Vagina (tissue), 2 donors: ENCODE measurements at places on chromosomes 12 and 14.

DNA sequence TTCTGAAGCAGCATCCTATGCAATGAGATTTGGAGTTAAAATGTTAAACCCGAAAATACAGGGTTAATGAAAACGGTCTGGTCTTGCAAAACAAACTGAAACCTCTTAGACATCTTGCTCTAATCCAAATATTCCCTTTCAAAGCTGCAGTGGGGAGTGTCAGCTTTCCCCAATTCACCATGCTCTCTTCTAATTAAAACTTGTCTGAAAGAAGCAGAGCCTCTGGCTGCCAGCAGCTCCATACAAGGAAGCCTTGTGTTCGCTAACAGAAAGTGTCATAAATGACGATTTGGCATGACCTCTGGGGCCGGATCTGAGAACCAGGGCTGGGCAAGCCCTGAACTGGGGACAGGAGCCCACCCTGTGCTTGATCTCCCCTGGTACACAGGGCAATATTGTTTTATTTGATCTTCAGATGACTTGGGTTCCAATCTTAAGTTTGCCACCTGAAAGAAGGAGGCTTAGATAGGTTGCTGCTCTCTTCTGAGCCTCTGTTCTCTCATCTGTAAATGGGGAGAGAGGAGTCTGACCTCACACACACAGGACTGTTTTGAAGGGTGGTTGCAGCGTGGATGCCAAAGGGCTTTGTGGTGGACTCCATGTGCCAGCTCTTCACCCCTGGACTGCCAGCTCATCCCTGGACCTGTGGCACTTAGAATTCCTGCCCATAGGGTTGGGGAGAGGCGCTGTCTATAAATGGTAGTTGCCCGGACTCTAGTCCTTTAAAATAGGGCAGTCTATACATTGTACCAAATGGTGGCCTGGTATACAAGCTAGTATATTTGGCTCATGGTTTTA, 7.8 kb downstream of the KMT5A start:
- DNase-seq: no peak
- no peaks in the 10 kb centered on the region for H3K27me3 ChIP-seq
- no peak overlapping the region for H3K4me3 ChIP-seq
- H3K4me1 ChIP-seq: peaks cover 79% of the 10 kb centered on the region
- peaks cover 36% of the 10 kb centered on the region for H3K36me3 ChIP-seq

DNA sequence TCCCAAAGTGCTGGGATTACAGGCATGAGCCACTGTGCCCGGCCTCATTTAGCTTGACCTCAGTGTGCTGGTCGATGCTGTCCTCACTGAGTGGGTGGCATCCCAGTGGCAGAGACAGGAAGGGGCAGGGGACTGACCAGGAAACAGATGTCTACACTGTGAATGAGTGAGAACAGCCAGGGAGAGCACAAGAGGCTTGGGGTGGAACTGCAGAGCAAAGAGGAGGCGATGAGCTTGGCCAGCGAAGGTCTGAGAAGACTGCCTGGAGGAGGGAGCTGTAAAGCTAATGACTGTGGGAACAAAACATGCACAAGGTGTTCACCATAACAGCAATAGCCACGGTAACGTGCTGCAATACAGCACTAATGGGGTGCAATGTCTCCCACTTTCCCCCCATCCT, 57.2 kb upstream of the BEGAIN start:
- no peak overlapping the region for H3K4me3 ChIP-seq
- peaks cover 5% of the 10 kb centered on the region for H3K4me1 ChIP-seq
- no peaks in the 10 kb centered on the region for H3K27me3 ChIP-seq
- no peak overlapping the region for H3K27ac ChIP-seq
- H3K36me3 ChIP-seq: no peaks in the 10 kb centered on the region

GRCh38 chr12:66653796-66654195, 25.1 kb downstream of the GRIP1 start:
- H3K36me3 ChIP-seq: no peaks in the 10 kb centered on the region
- no peaks in the 10 kb centered on the region for H3K4me1 ChIP-seq
- H3K27ac ChIP-seq: no peak overlapping the region
- H3K27me3 ChIP-seq: no peaks in the 10 kb centered on the region

GRCh38 chr14:101006008-101006407, 102.5 kb upstream of the RTL1 start:
- H3K27ac ChIP-seq: no peak overlapping the region
- no peaks in the 10 kb centered on the region for H3K27me3 ChIP-seq
- no peaks in the 10 kb centered on the region for H3K36me3 ChIP-seq
- no peak overlapping the region for H3K4me3 ChIP-seq
- H3K4me1 ChIP-seq: peaks cover 6% of the 10 kb centered on the region

GRCh38 chr12:94207849-94208621, 59.7 kb downstream of the PLXNC1 start:
- no peaks in the 10 kb centered on the region for H3K27me3 ChIP-seq
- H3K4me1 ChIP-seq: peaks cover 5% of the 10 kb centered on the region
- peak overlapping the region; percentile 9 for H3K4me3 ChIP-seq
- H3K27ac ChIP-seq: peak overlapping the region; percentile 29

GRCh38 chr14:103517721-103518421, 4.8 kb downstream of the CKB start:
- H3K4me3 ChIP-seq: no peak overlapping the region
- H3K27ac ChIP-seq: peak overlapping the region; percentile 90
- H3K27me3 ChIP-seq: no peaks in the 10 kb centered on the region
- peaks cover 65% of the 10 kb centered on the region for H3K4me1 ChIP-seq
- H3K36me3 ChIP-seq: no peaks in the 10 kb centered on the region
- DNase-seq: no peak

- no peaks in the 10 kb centered on the region for H3K36me3 ChIP-seq
- H3K4me3 ChIP-seq: no peak overlapping the region
- no peak for DNase-seq
- no peaks in the 10 kb centered on the region for H3K27me3 ChIP-seq
These were observed 23.6 kb downstream of the OR11H4 start for GRCh38 chr14:20262642-20263128.

GRCh38 chr12:107033758-107034739, 47.1 kb upstream of the MTERF2 start:
- no peak for DNase-seq
- no peak overlapping the region for H3K4me3 ChIP-seq
- peak overlapping the region; percentile 13 for H3K27ac ChIP-seq
- no peaks in the 10 kb centered on the region for H3K27me3 ChIP-seq
- no peaks in the 10 kb centered on the region for H3K36me3 ChIP-seq

- H3K36me3 ChIP-seq: no peaks in the 10 kb centered on the region
- H3K27me3 ChIP-seq: no peaks in the 10 kb centered on the region
- H3K4me1 ChIP-seq: no peaks in the 10 kb centered on the region
- H3K4me3 ChIP-seq: no peak overlapping the region
- no peak overlapping the region for H3K27ac ChIP-seq
- DNase-seq: no peak
These were observed 54.1 kb downstream of the DAO start for GRCh38 chr12:108933949-108934348.

GRCh38 chr14:75645056-75645455, 15.6 kb downstream of the ERG28 start:
- H3K27ac ChIP-seq: no peak overlapping the region
- no peak for DNase-seq
- H3K36me3 ChIP-seq: peaks cover 14% of the 10 kb centered on the region
- H3K4me1 ChIP-seq: no peaks in the 10 kb centered on the region

GRCh38 chr12:3777206-3777809, 24.4 kb upstream of the CRACR2A start:
- H3K27ac ChIP-seq: no peak overlapping the region
- H3K36me3 ChIP-seq: no peaks in the 10 kb centered on the region
- no peaks in the 10 kb centered on the region for H3K4me1 ChIP-seq
- no peak for DNase-seq

DNA sequence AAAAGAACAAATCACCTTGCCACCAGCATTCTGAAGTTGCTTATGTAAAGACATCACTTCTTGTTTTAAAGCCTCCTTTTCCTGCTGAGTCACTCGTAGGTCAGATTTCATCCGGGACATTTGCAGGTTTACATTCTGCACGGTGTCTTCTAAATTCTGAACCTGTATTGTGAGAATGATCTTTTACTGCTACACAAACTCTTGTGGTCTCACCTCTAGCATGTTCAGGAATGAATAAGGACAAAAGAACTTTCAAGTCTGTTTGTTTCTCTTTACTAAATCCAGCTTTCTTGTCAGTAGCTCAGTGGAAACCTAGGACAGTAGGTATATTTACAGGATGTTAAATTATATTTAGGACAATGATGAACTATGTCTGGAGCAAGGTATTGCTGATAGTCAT, 73.5 kb upstream of the SAV1 start:
- DNase-seq: no peak
- no peaks in the 10 kb centered on the region for H3K27me3 ChIP-seq
- peaks cover 3% of the 10 kb centered on the region for H3K4me1 ChIP-seq
- no peaks in the 10 kb centered on the region for H3K36me3 ChIP-seq

GRCh38 chr12:106601031-106601430, 18.2 kb downstream of the RFX4 start:
- no peaks in the 10 kb centered on the region for H3K27me3 ChIP-seq
- H3K4me3 ChIP-seq: no peak overlapping the region
- H3K27ac ChIP-seq: no peak overlapping the region
